ENCODE measurements at places on chromosomes 1 and 21.

- DNase-seq = peak; percentile 71
Observed at GRCh38 chr1:204941421-204942338, 71.0 kb downstream of the NFASC start.

GRCh38 chr1:40029608-40030007, 10.9 kb upstream of the CAP1 start:
- peak; percentile 80 for DNase-seq

GRCh38 chr1:160007577-160008200, 24.1 kb downstream of the PIGM start:
- DNase-seq = peak; percentile 64

DNA sequence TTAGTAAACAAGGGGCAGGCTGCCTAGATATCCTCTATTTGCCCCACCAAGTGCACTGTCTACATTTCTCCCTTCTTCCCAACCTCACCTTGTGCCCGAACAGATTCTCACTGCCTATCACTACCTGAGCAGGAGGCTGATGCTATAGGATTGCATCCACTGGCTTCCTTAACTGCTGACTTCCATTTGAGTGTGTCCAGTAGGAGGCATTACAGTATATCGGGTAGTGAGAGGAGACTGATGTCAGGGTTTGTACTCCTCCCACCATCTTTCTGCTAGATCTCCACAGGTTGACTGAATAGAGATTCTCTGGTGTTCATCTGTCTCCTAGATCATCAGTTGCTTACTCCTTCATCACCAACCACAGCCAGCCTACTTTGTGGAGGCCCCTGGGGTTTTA, 796.3 kb downstream of the LRRIQ3 start:
- DNase-seq = no peak

GRCh38 chr1:239228451-239228850, 157.9 kb upstream of the CHRM3 start:
- no peak for DNase-seq

GRCh38 chr21:44884097-44884496, 10.6 kb upstream of the PTTG1IP start:
- no peak for DNase-seq

- peak; percentile 8 for DNase-seq
Observed at GRCh38 chr1:69567652-69568420, at the start of gene LRRC7. LRRC7 (plus strand) TSS chr1:69567922; CDS start chr1:69568640, 718 bp downstream.

Data from T47D (cell line).